ENCODE measurements at places on chromosomes 12 and 14.

- peak; percentile 23 for DNase-seq
These were observed 27.2 kb upstream of the PTPRB start for GRCh38 chr12:70664465-70664881.

DNA sequence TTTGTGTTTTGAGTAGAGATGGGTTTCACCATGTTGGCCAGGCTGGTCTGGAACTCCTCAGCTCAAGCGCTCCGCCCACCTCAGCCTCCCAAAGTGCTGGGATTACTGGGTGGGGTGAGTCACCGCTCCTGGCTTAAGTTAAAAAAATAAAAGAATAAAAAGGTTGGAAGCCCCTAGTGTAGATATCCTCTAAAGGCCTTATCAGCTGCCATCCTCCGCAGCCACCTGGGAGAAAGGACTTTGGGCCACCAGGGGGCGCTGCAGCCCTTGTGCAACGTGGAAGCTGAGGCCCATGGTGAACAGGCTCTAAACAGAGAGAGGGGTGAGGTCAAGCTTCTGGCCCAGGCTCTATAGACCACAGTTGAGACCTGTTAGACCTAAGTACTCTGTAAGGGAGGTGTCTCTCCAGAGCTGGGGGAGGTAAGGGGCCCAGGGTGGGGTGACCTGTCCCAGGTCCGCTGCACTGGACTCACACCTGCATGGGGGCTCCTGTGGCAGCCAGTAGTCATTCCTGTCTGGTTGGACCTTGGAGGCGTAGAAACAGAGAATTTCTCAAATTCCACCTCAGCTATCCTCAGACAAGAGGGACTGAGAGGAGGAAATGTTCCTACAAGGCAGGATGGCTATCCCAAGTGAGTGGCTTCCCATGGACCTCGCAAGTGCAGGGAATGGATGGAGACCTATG lies 14.0 kb upstream of the RACGAP1 start:
- DNase-seq: peak; percentile 96

- DNase-seq: no peak
These were observed 193.1 kb upstream of the FAR2 start for GRCh38 chr12:28955931-28956330.

- no peak for DNase-seq
These were observed 115.0 kb downstream of the BTG1 start for GRCh38 chr12:92030618-92031017.

GRCh38 chr12:7460375-7461259 lies 16.7 kb upstream of the CD163L1 start:
- DNase-seq: peak; percentile 78

GRCh38 chr12:38056701-38057689 lies 259.6 kb upstream of the ALG10B start:
- no peak for DNase-seq

DNA sequence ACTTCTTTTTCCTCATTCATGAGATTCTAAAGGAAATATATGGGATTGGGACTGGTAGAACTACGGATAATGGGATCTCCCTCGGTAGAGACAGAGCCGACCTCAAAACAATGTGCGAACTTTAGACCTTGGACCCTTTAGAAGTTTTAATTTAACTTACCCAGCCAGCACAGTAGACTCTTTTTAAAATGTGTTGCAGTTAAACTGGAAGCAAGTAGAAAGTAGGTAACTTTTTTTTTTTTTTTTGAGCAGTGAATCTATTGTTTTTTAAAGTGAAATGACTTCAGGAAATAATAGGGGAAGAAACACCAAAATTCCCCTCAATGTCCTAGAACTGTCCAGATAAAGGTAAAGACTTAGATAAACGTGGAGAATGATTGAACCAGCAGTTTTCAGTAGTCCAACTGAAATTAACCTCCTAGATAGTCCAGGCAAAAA lies 1.1 kb upstream of the ATXN2 start:
- no peak for DNase-seq

DNA sequence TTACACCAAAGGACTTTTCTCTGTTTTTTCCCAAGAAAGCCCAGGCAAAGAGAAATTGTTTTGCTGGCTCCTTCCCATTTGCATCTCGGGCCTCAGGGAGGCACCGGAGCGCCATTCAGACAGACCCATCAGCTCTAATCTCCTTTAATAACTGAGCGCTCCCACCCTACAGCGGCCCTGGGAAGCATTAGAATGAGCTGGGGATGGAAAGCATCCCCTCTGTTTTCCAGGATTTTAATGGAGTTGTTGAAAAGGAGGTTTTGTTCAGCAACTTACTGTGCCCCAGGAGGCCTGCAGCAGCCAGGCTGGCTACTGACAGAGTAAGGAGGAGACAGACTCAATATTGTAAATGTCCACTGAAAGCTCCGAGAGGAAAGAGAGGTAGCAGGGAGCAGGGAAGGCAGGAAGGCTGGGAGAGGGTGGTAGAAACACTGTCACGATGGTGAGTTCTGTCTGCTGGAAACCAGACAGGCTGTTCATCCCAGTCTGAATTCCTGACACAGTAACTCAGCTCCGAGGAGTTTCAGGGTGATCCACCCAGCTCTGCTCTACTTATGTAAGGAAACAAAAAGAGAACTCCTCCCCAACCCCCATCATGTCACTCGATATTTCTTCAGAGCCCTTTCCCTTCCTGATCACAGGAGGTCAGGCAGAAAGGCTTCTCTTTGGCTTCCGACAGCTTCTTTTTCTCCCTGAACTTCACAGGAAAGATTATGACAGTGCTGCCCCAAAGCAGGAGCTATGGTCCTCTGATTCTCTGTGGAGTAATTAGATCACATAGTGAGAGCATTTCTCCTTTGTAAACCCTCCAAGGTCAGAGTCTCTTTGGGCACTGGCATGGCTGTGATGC lies 62.5 kb upstream of the TMEM132D start:
- DNase-seq: no peak
